SIG-M5 (cell line): ENCODE measurements at places on chromosomes 2 and 18.

DNA sequence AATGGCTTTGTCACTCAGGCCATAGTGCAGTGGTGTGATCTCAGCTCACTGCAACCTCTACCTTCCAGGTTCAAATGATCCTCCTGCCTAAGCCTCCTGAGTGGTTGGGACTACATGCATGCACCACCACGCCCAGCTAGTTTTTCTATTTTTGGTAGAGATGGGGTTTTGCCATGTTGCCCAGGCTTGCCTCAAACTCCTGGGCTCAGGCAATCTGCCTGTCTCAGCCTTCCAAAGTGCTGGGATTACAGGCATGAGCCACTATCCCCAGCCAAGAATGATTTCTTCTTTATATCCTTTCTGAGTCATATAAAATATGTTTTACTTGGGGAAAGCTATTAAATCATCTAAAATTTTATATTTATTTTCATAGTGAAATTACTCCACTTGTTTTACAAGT, 61.3 kb downstream of the CYBRD1 start:
- DNase-seq, result no peak

DNA sequence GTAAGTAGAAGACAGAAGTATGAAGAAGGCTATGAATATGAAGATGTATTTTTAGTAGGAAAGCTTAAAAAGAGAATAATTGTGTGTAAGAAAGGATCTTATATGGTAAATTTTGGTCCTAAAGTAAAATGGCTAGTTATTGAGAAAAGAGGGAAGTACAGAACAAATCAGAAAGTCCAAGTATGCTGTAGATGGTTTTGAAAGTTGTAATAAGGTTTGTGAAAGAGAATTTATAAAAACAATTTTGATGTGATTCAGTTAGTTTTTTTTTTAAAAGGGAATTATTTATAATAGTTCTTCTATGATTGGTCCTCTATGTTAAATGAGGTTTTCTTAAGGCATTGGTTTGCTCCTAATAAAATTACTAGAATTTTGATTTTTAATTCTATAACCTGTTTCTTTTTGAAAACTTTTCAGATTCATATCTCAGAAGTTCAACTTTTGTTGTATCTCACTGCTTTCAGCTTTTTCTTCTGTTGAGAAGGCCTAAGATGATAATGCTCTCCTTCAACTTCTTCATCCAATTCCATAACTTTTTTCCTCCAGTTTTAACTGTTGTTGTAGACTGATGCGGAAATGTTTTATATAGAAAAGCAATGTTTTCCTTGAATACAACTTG, 322.7 kb downstream of the NOL4 start:
- DNase-seq, result no peak

DNA sequence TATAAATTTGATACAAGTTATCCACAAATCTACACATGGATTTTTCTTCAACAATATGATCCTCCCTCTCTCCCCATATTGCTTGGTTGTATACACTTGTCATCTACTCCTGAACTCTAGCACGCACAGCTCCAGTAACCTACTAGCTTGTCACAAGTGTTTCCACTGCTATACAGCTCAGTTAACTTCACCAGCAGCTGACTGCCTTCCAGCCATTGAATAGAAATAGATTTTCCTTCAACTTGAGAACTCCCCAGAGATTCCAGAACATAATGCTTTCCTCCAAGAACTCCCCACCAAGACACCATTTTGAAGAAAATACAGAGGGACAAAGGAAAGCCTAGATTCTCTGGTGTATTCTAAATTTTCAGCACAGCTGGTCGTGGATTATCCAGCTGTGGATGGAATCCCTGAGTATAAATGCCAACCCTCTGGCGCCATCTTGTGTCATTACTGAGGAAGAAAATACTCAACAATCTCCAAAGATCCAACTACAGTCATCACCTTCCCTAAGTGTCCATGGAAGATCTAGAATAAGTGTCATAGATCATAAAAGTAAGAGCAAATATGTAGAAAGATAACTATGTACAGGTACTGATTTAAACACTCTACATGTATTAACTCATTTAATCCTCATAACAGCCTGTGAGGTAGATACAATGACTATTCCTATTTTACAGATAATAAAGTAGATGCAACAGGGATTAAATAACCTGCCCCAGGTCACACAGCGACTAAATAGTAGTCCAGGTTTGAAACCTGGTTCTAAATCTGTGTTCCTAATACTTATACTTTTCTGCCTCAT, 156.7 kb downstream of the ARHGAP28 start:
- no peak for DNase-seq

DNA sequence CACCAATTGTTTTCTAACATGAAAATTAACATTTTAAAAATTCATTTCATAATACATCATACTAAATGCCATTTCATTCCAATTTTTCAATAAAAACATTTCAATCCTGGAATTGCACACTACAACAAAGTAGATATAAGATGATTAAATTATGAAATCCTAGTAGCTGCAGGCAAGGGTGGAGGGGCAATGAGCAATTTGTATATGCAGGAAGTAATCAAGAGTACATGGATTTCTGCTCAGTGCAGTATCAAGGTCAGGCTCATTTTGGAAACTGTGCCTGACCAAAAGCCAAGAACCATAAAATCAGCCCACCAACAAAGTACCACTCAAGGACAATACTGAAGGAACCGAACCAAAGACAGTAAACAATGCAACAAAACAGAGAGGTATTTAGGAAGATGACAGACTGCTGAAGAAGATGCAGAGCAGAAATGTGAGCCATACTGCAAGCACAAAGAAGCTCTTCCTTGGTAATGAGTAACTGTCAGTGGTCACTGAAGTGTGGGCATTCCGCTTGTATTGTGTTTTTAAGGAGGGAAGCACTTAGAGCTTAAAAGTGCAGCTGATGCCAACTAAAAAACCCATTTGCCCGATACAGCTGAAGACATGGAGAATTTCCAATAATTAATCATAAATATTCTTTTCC, 34.5 kb upstream of the DSEL start:
- DNase-seq, result no peak

- DNase-seq, result no peak
These were observed 494 bp downstream of the ANKZF1 start for GRCh38 chr2:219230059-219230540.

- no peak for DNase-seq
These were observed 110.5 kb downstream of the ACKR3 start for GRCh38 chr2:236679884-236680860.
